ENCODE measurements at places on chromosomes 16 and 17.

DNA sequence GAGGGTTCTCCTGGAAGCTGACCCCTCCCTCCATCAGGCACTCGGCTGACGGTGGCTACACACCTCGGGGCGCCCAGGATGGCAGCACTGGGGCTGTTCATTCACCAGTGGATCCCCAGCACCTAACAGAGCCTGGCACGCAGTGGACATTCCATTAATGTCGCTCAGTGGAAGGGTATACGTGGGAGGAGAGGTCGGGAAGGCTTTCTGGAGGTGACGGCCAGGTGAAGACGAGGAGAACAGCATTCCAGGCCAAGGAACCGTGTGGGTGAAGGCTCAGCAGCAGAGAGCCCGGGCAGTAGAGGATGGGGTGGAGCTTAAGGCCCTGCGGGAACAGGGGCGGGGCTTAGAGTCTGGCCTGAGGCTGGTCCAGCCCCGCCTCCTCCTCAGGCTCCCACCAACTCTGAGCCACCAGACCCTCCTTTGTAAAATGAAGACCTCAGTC, 2.5 kb upstream of the HS3ST6 start:
- DNase-seq = no peak

GRCh38 chr17:68740555-68741447, 139.6 kb upstream of the FAM20A start:
- no peak for DNase-seq

- DNase-seq = no peak
These were observed 919.1 kb upstream of the EEF2KMT start for GRCh38 chr16:6016530-6017184.

- DNase-seq = no peak
These were observed 469.6 kb downstream of the SOX9 start for GRCh38 chr17:72590382-72590781.

- no peak for DNase-seq
These were observed 578 bp downstream of the RAC3 start for GRCh38 chr17:82031885-82032627.

GRCh38 chr17:2484876-2485275, 26.8 kb downstream of the METTL16 start:
- no peak for DNase-seq

DNA sequence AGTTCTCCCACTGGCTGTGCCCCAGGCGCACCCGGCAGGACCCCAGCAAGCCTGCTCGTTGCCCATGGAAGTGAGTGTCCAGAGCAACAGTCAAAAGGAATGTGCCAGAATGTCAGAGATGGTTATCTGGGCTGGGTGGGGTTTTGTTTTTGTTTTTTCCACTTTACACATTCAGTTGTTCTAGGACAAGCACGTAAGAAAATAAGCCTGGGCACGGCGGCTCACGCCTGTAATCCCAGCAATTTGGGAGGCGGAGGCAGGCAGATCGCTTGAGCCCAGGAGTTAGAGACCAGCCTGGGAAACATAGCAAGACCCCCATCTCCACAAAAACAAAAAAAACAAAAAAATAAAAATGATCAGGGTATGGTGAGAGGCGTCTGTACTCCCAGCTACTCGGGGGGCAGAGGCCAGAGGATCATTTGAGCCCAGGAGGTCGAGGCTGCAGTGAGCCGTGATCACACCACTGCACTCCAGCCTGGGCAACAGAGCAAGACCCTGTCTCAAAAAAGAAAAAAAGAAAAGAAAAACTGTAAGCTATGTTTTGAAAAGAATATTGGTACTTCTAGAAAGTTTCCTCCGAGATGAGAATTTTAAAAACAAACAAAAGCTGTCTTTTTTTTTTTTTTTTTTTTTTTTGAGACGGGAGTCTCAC, 8.3 kb downstream of the NDUFAF8 start:
- DNase-seq = no peak

DNA sequence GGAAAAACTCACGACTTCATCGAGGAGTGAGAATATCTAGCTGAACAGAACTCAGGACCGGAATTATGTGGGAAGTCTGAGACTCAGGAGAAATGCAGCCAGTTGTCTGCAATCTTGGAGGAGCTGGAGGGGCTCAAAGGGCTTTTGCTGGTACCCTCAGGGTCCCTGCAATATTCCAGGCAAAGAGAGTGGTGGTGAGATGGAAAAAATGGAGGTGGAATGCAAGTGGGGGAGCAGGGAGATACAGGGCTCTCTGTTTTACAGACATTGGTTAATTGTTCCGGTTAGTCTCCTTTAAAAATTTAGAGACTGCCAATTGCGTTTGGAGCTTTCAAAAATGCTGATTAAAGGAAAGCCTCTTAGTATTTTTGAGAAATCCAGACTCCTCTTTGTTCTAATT, 18.2 kb upstream of the HP start:
- no peak for DNase-seq

DNA sequence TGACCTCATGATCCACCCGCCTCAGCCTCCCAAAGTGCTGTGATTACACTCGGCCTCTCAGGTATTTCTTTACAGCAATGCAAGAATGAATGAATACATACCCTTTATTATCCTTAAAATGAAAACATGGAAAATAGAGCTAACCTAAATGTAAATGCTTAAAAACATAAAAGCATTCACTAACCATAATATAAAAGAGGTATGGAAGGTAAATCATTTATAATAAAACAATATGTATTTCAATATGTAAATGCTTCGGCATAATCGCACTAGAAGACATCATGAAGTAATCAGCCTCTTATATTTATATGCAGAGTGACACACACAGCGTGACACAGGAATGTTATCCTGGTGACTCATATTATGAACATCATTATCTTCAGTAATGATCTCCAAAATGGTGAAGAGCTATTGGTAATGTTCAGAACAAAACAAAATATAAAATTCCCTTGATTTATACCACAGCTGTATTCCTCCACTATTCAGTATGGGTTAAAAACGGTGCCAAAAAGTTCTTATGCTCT, 53.9 kb downstream of the AIPL1 start:
- DNase-seq = no peak

- DNase-seq = no peak
These were observed 73.0 kb downstream of the BMERB1 start for GRCh38 chr16:15507301-15507958.

DNA sequence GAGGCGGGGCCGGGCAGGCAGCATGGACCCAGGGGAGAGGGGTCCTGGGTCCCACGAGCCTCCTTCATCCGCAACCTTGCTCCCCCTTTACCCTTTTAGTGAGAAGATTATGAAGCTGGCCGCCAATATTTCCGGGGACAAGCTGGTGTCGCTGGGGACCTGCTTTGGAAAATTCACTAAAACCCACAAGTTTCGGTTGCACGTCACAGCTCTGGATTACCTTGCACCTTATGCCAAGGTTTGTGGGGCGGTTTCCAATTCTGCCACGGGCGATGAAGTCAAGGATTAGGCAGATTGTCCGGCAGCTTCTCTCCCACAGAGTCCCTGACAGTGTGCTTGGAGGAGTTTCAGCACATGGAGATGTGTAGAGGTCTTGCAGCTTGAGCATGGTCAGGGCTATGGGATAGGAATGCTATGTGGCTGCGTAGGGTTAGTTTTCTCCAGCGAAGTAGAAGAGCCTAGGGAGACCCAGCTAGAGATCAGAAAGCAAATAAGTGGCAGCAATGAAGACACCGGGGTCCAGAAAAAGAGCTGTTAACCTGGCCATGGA, 598 bp downstream of the NIP7 start:
- DNase-seq = no peak

DNA sequence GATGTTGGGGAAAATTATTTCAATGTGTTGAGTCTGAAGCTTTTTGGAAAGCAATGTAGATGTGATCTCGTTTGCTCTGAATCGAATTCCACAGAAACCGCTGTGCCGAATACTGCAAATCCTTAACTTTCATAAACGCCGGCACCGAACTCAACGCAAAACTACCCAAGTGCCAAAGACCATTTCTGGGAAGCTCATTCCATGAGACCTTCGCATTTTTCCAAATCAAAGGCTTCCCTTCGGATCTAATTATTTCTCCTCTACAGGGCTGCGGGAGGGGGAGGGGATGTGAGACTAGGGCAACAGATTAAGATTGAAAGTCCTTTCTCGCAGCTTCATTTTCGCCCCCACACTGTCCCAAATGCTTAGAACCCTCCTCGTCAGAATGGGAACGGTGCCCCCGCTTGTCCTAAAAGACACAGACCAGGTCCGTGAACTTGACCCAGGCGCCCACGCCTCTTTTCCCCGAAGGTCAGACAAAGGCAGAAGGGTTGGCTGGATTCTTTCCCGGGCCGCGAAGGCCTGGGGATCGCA, 4.0 kb downstream of the PRAC1 start:
- DNase-seq = no peak

GRCh38 chr16:87303431-87303930, 13.7 kb downstream of the C16orf95 start:
- no peak for DNase-seq

DNA sequence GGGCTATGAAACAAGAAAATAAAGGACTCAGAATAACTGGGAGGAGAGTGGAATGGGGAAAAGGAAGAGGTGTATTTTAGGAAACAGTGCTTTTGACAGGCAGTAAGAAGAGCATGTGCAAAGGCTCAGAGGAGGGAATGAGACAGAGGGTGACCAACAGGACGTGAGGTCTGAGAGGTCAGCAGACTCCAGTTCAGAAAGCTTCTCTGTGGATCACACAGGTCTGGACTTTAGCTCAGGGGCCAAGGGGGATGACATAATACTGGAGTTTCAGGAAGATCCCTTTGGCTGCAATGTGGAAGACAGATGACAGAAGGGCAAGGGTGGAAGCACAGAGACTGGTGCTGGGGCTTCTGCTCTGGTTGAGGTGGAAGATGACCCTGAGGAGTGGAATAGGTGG, 489.9 kb upstream of the CDH5 start:
- no peak for DNase-seq

GRCh38 chr16:17414421-17414820, 56.3 kb downstream of the XYLT1 start:
- no peak for DNase-seq

DNA sequence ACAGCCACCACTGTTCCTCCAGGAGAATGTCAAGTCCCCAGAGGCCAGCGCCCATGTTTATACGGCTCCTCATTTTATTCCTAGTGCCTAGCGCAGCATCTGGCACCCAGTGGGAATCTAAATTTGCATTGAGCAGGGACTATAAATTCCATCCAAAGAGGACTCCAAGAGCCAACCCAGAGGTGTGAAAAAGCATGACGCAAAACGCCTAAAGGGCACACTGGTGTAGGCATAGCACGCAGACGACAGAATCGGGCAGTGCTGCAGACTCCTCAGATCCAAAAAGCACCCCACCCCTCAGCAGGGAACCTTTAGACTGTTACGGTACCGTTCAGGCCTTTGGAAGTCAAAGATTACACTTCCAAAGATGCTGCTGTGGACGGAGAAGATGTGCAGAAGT, 19.5 kb downstream of the TEKT5 start:
- DNase-seq = no peak

- no peak for DNase-seq
These were observed 26.1 kb upstream of the KIF2B start for GRCh38 chr17:53796642-53797041.

- no peak for DNase-seq
These were observed 6.2 kb upstream of the MYOCD start for GRCh38 chr17:12659500-12659899.

GRCh38 chr16:2827831-2828520, 2.1 kb upstream of the ZG16B start:
- no peak for DNase-seq

DNA sequence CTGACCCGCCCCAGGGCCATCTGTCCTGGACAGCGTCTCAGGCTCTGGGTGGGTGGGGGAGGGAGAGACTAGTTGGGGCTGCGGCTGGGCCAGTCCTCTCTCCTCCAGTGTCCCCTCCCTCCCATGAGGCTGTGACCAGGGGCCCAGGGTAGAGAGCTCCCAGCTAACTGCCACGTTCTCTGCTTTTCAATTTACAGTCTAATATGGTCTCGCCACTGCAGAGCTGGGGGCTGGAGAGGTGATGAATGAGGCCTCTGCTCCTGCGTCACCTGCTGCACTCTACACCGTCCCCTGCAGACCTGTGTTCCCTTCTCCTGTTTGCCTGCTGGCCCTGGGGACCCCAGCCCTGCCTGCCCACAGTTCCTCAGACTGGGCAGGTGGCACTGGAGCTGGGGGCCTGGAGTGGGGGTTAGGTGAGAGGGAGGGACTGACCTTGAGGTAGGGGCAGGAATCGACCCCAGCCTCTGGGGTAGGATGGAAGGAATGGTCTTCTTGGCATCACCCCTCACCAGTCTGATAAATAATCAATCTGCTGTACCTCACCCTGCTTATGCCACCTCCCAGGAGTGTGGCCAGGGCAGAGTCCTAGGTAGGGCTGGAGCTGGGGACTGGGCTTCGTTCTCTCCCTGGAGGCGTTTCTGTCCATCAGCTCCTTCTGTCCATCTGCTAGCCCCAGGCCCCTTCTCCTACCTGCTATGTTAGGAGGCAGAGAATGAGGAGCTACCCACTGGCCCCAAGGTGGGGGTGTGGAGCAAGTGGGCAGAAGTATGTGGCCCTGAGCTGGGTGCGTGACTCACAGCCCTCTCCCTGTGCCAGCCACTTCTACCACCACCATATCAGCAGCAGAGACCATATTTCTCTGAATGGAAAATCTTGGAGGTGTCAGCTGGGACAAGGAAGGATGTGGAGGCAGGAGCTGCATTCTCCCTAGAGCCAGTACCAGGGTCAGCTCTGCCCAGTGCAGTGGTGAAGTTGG, 12.9 kb downstream of the SEZ6 start:
- no peak for DNase-seq

- no peak for DNase-seq
These were observed 94.2 kb downstream of the HELZ start for GRCh38 chr17:67150826-67151225.

DNA sequence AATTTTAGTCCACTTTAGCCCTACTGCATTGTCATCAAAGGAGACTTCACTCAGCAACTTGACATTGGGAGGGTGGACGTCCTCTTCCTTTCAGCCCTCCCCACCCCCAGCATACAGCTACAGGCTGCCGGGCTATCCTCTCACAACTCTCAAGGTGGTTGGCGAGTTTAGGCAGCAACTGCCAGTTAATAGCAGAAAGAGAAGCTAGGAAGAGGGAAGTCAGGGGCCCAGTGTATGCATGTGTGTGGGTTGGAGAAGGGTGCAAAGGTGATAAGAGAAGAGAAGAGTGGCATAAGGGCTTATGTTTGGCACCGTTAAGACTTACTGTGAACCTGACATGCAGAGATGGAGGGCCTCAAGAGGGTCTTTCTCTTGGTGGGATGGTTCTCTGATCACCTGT, 31.8 kb downstream of the CCL4 start:
- no peak for DNase-seq

- no peak for DNase-seq
These were observed 148.0 kb downstream of the FOXL1 start for GRCh38 chr16:86726340-86726739.
